ENCODE measurements at places on chromosomes 13 and 19.

GRCh38 chr13:60165391-60166099 lies 1.8 kb upstream of the DIAPH3 start:
- DNase-seq = no peak

DNA sequence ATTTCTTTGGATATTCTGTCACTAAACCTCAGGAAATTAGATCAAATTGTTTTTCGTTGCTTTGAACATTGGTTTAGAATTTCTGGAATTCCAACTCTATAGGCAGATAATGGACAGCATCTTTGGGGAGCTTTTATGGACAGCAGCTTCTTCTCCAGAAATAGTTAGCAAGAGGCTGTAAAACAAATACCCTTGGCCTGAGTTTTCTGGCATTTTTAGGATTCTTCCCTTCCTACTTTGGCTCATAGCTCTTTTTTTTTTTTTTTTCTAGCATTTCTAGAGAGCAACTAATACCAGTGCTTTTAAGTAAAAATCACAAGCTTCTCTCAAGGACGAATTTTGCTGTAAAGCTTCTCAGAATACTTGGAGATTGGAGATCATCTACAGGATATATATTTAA lies 169.8 kb upstream of the SPRY2 start:
- DNase-seq = no peak

DNA sequence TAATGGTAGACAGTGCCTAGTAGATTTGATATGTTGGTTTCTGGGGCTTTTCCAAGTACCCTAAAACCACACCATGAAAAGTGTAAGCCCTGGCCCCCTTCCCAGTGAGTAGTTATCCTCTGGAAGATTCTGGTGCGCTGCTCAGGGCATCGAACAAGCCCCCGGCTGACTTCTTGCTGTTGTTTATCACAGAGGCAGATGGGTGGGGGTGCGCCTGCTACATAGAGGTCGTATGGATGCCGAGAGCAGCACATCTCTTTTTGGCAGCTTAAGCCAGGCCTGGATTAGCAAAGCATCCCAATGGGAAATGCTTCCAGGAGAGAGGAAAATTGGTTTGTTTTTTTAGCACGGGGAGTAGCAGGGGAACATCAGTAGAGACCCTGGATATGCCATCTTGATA lies 26.3 kb upstream of the SPATA13 start:
- no peak for DNase-seq

DNA sequence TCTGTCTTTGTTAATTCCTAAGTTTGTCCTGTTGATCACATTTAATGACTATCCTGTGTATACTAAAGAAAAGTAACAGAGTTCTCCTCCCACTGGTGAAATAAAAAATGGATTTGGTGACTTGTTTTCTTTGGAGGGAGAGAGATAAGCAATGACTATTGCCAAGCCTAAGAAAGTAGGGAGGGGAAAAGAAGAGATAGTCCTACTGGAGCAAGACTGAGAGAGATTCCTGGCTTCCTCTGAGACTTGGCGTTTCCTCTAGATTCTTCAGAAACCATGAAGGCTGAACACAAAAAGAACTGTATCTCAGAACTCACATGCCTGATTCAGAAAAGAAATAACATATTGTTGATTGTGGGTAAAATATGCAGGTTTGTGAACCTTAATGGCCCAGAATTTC lies 406.5 kb downstream of the FOXO1 start:
- no peak for DNase-seq

GRCh38 chr13:96650301-96650886 lies 343.9 kb downstream of the OXGR1 start:
- no peak for DNase-seq

DNA sequence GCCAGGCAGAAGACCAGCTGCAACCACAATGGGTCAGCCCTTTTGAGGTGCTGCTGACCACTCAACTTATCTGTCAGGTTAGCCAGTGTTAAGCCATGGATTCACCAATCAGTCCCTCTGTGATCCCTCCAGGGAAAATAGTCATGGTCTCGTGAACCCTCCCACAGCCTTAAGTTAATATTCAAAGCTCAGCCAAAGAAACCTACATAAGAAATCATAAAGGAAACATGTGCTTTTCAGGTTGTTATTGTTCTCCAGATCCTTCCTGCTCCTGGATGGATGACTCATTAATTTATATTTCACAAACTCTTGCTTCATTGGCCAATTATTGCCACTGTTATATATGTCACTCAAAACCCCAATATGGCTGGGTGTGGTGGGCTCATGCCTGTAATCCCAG lies 161.9 kb downstream of the B3GLCT start:
- DNase-seq = no peak

GRCh38 chr19:39307822-39308530 lies 11.8 kb downstream of the IFNL1 start:
- DNase-seq = no peak

- DNase-seq = no peak
Measured at GRCh38 chr13:22717036-22717435, 463.7 kb upstream of the SGCG start.

GRCh38 chr13:85567909-85568308 lies 231.3 kb downstream of the SLITRK6 start:
- DNase-seq = no peak

DNA sequence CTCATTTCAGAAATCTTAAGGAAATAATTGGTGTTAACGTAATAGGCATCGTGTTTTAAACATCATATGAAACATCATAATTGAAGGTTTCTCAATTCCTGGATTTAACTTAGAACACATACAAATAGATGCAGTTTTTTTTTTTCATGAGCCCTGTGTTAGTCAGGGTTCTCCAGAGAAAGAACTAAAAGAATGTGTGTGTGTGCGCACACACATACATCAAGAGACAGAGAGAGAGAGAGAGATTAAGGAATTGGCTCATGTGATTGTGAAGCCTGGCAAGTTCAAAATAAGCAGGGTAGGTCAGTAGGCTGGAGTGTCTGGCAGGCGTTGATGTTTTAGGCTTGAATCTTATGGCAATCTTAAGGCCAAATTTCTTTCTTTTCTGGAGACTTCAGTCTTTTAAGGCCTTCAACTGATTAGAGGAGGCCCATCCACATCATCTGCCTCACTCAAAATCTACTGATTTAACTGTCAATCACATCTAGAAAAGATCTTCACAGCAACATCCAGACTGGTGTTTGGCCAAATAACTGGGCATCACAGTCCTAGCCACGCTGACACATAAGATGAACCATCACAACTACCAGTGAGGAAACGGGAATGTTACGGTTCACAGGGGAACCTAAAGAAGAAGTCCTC lies 25.2 kb downstream of the SPATA13 start:
- no peak for DNase-seq

- no peak for DNase-seq
Measured at GRCh38 chr13:113934576-113934975, 39.3 kb downstream of the C13orf46 start.

DNA sequence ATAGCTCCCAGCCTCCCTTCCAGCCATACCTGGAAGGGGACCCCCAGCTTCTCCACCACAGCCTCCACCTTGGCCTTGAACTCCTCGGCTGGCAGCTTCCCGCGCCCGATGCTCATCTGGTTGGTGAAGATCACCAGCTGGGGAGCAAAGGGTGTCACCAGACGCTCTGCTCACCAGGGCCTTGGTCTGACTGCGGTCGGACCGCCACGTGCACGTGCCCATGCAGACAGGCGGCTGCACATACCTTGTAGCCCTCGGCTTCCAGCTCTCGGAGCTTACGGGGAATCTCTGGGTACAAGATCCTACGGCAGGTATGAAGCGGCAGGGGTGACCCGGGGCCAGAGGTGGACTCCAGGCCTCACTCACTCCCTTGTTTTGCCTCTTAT lies 3.4 kb downstream of the PNKP start:
- DNase-seq = no peak

DNA sequence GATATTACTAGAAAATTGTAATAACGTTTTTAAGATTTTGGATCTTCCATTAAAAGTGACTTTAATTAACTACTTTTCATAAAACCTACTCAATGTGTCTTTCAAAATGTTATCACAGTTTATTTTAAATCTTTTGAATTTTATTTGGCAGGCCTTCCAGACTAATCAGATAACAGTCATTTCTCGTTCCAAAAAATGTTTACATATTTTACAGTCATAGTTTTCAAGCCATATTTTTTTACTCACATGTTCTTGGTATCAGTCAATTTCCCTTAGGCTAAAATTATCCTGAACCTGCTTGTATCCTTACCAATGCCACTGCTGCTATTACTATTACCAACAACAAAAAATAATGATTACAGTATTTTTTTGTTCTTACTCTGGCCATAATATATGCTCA lies 1783.5 kb downstream of the SLITRK5 start:
- DNase-seq = no peak

DNA sequence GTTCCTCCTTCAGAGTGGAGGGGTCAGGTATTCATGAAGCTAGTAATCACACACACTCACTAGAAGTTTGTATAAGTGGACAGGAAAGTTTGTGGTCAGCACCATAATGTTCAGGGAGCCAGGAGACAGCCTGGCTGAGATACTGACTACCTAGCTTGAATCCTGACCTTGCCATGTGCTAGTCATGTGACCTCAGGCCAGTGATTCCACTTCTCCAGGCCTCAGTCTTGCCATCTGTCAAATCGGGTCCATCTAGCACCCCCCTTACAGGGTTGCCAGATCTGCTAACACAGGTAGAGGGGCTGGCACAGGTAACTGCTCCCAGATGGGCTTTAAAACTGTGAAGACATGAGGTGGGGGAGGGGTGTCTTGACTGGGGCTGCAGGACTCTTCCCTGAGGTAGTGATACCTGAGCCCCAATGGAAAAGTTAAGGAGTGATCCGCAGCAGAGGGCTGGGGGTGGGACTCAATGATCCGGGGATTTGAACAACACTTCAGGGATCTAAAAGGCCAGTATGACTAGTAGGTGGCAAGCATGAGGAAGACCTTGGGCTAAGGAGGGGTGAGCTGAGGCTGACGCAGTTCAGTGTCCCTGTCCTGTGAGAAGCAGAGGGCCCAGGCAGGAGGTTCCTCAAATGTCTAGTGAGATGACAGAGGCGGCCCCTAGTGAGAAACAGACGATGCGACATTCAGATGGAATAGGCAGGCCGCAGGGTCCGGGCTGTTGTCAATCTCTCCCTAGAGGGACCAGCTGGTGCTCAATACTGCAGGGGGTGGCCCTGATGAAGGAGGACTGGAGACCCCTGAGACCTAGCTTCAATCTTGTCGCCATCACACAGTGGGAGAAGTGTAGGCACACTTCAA lies 8.5 kb downstream of the ACTMAP start:
- DNase-seq = no peak

DNA sequence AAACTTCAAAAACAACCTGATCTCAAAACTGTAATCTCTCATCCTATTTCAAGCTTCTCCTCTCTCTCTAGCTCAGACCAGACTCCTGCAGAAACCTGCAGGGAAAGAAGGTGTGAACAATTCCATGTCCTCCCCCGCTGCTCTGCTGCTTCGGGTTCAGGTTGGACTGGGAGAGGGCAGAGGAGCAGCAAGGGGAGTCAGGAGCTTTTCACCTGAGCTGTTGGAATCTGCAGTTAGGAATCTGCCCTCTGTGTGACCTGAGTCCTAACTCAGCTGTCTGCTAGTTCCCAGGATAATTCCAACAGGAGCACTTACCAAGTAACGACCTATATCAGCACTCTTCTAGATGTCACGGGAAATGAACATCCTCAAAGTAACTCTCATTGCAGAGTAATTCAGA lies 118.3 kb downstream of the DNAJC15 start:
- DNase-seq = no peak

GRCh38 chr13:27954406-27954851 lies 14.7 kb downstream of the CDX2 start:
- no peak for DNase-seq

- DNase-seq = no peak
Measured at GRCh38 chr19:55723491-55723890, 14.7 kb downstream of the NLRP9 start.

GRCh38 chr13:65292488-65292901 lies 1937.6 kb downstream of the PCDH9 start:
- peak; percentile 19 for DNase-seq

- DNase-seq = no peak
Measured at GRCh38 chr13:111480976-111481375, 160.5 kb downstream of the TEX29 start.

- peak; percentile 96 for DNase-seq
Measured at GRCh38 chr19:11535792-11536595, 2.7 kb upstream of the CNN1 start.

- DNase-seq = no peak
Measured at GRCh38 chr13:99322297-99323103, 15.3 kb upstream of the GPR183 start.

DNA sequence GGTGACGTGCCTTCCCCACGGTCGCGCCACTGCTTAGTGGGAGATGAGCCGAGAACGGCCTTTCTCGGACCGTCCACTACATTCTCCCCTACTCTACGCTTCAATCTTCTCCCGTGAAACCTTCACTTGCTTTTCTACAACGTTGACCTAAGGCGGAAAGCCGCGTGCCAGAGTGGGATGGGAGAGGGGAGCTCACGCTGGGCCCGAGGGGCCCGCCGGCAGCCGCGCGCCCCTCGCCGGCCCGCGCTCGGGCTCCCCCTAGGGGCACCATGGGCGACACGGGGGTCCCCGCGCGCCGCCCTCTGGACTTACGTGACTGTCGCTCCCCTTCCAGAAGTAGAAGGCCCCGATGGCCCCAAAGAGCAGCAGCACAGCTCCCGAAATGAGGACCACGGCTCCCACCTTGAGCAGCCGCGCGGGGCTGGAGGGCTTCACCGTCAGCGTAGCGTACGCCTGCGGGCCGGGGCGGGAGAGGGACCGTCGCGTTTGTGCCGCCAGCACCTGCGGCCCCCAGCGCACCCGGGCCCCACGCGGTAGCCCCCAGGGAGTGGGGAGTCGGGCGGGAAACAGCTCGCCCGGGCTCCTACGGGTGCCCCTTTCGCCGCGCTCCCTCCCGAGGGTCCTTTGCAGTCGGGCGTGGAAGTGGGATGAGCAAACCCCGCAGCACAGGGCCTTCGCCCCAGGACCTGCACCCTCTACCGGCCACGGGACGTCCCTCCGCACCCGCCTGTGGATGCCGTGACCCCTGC lies 727 bp downstream of the CNMD start:
- DNase-seq = no peak

DNA sequence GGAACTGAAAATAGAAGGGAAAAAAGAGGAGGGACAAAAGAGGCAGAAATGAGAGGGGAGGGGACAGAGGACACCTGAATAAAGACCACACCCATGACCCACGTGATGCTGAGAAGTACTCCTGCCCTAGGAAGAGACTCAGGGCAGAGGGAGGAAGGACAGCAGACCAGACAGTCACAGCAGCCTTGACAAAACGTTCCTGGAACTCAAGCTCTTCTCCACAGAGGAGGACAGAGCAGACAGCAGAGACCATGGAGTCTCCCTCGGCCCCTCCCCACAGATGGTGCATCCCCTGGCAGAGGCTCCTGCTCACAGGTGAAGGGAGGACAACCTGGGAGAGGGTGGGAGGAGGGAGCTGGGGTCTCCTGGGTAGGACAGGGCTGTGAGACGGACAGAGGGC lies at the start of gene CEACAM5:
CEACAM5 (plus strand) TSS at position 146 of the 400 bp plus-strand sequence; CDS start at position 252, 106 bp downstream.
- DNase-seq = no peak

DNA sequence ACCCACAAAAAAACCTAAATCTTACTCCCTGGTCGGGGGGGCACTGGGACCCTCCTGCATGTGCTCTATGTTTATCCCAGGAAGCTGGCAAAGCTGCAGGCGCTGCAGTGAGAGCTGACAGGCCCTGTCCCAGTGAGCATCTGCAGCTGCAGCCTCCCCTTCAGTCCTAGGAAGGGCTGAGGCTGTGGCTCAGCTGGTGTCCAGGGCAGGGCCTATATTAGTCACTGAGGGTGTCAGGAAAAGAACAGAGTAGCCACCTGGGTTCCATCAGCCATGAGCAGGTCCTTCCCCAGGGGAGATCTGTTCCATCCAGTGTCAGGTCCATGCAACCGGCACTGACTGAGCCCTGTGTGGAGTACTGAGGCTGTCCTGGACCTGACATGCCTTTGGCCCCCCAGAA lies 120.5 kb downstream of the TNFRSF19 start:
- DNase-seq = no peak

Measured in cerebellum (tissue), 4 donors.